ENCODE measurements at places on chromosomes 12 and 14. TPM values are rescaled to one million over a fixed set of nuclear protein-coding genes. Genes with fewer than 3 reads are reported as not detected.
A peak's percentile ranks its signal among the peaks of the same experiment; 100 is the strongest.

- DNase-seq, result no peak
These were observed 119.2 kb downstream of the PDE3A start for GRCh38 chr12:20487519-20487918.

DNA sequence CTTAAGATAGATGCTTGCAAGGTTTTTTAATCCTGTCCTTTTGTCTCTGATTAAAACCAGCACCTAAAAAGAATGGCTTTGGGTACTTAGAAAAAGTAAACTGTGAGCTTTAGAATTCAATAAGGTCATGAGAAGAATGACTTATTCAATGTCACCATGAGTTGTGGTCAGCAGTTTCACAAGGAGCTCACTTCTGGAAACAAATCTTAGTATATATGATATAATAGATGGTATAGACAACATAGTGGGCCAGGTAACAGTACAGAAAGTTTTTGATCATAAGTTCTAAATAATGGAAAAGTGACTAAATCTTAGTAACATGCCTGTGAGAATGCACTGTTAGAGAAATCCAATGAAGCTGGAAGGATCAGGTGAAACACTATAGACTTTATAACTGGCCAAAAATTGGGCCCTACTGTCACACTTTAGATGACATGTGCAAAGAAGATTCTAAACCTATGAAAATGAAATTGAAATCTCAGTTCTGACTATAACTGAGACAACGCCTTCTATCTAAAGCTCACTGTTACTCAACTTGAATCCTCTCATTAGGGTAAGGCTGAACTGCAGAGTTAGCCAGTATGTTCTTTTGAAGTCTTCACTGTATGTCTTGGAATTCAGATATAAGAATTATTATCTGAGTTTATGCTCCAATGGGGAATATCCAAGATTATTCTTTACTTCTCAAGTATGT, 42.4 kb upstream of the RAD51AP1 start:
- DNase-seq, result no peak

DNA sequence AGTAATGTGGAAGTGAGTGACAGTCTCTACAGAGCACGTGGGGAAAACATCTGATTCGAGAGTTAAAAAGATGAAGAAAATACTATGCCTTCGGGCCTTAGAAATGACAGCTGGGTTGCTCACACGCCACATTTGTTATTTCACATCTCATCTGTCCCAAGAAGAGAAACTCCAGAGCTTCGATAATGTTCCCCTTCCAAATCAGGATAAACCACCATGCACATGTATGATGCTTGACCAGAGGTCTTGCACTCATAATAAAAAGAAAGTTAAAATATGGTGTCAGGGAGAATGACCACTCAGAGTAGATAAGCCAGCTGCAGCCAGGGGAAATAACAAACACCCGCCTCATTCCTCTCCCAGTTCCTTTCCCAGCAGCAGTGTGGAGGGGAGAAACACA, 34.6 kb downstream of the NIN start:
- DNase-seq, result no peak

- DNase-seq, result no peak
These were observed 24.7 kb downstream of the ITPK1 start for GRCh38 chr14:93090826-93091555.

GRCh38 chr12:2409656-2410265, 357.0 kb downstream of the CACNA1C start:
- no peak for DNase-seq

GRCh38 chr14:71187633-71188356, 280.5 kb downstream of the PCNX1 start:
- no peak for DNase-seq

DNA sequence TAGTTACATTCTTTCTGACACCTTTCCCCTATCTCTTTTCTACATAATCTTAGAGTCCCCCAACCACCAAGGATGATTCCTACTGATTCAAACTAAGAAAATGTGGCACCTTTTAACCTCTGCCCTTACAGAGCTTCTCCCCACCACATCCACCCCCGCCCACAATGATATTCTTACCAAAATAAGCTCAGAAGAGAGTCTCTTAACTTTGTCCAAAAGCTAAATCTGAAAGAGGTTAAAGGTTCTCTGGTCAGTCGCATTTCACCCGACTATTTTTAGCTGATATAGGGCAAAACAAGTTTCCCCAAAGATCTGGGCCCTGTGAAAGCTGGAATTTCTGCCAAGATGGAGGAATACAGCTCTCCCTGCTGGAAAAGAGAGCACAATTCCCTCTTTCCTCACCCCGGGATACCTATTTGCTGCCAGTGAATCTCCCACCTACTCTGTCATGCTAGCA, 128.6 kb downstream of the ZFP36L1 start:
- no peak for DNase-seq

DNA sequence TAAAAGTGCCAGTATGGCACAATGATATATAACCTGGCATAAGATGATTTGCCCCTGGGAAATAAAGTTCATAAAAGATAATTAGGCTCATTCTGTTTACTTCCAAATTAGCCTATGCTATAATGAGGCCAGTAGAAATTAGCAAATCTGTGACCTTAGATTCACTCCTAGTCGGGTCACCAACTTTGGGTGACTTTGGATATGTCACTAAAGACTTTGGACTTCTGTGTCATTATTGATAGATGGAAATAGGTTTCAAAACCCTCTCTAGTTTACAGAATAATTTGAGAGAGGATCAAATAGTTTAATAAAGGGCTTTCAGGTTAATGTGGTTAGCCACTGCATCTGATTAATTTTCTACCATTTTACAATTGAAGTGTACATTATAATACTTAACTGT, 1869.3 kb upstream of the FLRT2 start:
- DNase-seq, result no peak

GRCh38 chr14:26897196-26897595, 299.4 kb upstream of the NOVA1 start:
- DNase-seq, result peak; percentile 54

DNA sequence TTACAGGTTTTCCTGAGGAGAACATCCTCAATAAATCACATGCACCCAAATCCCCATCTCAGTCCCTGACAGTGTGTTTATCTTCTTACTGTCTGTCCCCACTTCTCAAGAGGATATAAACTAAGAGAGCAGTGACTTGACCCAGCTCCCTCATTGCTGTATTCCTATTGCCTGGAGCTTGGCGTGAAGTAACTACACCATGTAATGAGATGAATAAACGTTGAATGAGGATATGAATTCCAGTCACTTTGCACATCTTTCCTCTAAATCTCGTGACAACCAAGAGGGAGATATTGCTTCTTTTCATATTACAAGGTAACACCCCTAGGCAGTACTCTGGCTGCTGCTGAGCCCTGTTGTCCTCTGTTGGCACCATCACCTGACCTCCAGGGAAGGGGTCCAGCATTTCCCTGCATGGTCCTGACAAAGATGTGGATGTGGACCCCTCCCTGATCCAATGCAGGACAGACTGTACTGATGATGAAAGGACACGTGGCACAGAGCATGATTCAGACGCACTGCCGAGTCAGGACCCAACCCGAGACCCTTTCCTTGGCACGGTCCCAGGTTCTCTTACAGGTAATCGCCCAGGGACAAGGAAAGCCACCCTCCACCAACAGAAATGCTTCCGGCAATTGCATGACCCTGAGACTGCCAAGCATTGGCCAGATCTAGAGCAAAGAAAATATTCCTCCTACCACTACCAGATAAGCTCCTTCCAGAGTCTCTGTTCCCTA, 47.7 kb upstream of the CPM start:
- no peak for DNase-seq

- no peak for DNase-seq
These were observed 14.7 kb downstream of the PIK3C2G start for GRCh38 chr12:18275981-18276380.

DNA sequence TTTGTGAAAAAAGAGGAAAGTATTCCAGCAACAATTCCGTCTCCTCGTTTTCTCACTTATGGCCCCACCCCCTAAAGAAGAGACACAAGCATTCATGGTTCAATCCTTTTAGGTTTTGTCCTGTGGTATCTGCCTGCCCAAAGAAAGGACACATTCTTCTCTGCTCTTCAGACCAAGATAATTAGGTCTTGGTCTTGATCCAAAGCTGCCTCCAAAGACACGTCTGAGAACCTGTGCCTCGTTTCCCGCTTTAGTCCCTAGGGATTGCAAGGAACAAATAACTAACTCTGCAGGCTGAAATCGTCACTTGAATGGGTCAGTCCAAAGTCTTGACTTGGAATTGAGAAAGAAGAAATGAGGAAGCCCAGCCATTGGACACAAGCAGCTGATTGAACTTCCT, 202.7 kb upstream of the FAR2 start:
- DNase-seq, result no peak

- DNase-seq, result no peak
These were observed 223.0 kb upstream of the EGLN3 start for GRCh38 chr14:34173916-34174315.

GRCh38 chr12:2944401-2945047, 14.7 kb upstream of the TEAD4 start:
- DNase-seq, result peak; percentile 56

- DNase-seq, result no peak
These were observed 89.5 kb downstream of the PELI2 start for GRCh38 chr14:56207626-56208292.

- no peak for DNase-seq
These were observed 19.0 kb upstream of the DRAM1 start for GRCh38 chr12:101858361-101858760.

DNA sequence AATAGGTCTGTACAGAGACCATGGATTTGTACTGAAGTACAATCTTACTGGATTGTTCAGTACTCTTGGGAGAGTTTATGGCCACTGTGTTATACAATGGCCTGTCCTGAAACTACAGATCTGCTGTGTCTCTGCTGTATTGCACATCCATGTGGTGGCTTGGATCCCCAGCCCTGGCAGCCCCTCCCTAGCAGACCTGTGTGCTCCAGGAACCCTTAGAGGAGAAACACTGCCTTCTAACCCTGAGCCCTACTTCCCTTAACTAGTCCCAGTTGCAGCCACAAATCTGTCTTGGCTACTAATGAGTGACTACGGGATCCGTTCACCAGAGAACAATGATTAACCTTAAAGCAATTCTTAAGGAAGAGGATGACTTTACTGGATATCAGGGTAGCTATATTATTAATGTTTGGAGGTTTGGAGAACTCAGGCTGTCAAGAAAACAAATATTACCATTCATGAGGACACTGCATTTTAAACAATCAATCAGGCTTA, 27.7 kb downstream of the RNF34 start:
- DNase-seq, result no peak

- no peak for DNase-seq
These were observed 26.1 kb downstream of the FGD6 start for GRCh38 chr12:95191060-95191696.

DNA sequence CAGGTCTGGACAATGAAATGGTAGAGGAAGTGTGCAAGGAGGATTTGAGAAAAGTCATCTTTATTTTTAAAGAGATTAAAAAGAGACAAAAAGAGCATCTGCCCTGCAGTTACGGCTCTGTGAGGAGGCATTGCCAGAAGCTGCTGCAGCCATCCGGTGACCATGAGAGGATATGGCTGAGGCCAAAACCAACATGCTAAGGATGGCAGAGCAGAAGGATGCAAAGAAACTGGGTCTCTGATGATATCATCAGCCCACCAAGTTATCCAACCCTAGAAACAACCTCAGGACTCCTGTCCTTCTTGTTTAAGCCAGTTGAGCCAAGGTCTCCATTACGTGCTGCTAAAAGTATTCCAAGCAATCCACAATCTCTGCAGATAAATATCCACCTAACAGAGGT, 48.0 kb upstream of the CCND2 start:
- no peak for DNase-seq

- DNase-seq, result no peak
These were observed 8.8 kb downstream of the TMTC2 start for GRCh38 chr12:82695531-82695930.

DNA sequence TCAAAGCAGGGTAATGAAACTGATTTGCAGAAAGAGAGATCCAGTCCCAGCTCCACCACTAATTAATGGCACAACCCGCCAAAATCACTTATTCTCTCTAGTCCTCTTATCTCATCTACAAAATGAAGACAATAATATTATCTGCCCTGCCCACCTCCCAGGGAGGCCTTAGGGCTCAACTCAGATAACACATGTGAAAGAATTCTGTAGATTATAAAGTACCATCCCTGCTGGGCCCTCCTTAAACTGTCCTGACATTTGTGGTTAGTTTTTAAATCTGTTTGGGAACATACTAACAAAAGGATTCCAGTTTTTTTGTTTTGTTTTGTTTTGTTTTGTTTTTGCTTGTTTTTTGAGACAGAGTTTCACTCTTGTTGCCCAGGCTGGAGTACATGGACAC, 7.3 kb downstream of the POMT2 start:
- DNase-seq, result no peak

DNA sequence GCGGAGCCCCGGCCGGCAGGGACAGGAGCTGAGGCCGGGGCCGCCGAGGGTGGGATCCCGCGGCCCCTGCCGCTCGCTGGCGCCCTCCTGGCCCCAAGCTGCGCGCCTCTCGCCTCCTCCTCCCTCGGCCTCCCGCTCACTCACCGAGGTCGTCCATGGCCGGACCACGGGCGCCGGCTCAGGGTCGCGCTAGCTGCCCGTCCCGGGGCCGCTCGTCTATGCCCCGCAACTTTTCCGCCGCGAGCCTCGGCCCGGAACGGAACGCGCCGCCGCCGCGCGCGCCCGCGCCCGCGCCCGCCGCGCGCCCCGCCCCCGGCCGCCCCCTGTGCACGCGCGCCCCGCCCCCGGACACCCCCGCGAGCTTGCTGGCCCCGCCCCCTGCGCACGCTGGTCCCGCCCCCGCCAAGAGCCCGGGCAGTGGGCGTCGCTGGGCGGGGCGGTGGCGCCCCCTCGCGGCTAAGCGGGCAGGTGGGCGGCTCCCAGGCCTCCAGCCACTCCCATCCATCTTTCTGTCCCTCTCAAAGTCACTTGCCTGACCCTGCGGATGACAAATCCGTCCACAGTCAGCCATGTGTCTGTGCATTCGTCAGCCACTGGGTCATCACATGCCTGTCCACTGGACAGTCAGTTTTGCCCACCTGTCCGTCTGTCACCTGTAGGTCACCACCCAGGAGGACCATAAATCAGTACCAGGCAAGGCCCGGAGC, at the start of gene PXN:
Gene PXN (minus strand): TSS at position 258 of the 707 bp plus-strand sequence. CDS start 101 bp downstream, at position 157.
- DNase-seq, result peak; percentile 68

- peak; percentile 66 for DNase-seq
These were observed 23.8 kb upstream of the PHC1 start for GRCh38 chr12:8890313-8891085.

GRCh38 chr12:20350495-20350894, 17.8 kb upstream of the PDE3A start:
- DNase-seq, result no peak

- DNase-seq, result no peak
These were observed 5.3 kb downstream of the GYS2 start for GRCh38 chr12:21599143-21599999.

DNA sequence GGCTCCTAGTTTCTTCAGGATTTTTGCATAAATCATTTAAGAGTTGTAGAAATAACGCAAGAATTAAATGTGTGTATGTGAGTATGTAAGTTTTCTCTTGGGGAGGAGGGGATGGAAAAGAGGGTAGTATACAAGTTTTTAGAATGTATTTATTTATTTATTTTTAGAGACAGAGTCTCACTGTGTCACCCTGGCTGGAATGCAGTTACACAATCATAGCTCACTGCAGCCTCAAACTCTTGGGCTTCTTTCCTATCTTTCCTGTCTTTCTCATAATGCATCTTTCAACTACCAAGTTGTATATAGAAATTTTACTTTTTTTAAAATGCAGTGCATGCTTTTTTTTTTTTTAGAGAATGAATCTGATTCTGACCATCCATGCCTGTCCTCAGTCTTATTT, 269.0 kb upstream of the GARIN2 start:
- DNase-seq, result no peak

Gene HHIPL1
- polyA plus RNA-seq, result 2.1 TPM

Gene IAPP
- polyA plus RNA-seq, result not detected

Gene MAP1LC3B2
- polyA plus RNA-seq, result 8.1 TPM

Gene TOMM20L
- 2.3 TPM for polyA plus RNA-seq

Gene PIP4P1
- polyA plus RNA-seq, result 37.6 TPM

Gene ASB2
- 0.37 TPM for polyA plus RNA-seq

Gene AQP2
- 75.1 TPM for polyA plus RNA-seq

Gene GPD1
- polyA plus RNA-seq, result 70.6 TPM

Data from renal pelvis (tissue), 12 donors.